ENCODE measurements at places on chromosomes 1 and 21.

GRCh38 chr1:62325081-62325480, 5.8 kb upstream of the KANK4 start:
- DNase-seq = no peak

DNA sequence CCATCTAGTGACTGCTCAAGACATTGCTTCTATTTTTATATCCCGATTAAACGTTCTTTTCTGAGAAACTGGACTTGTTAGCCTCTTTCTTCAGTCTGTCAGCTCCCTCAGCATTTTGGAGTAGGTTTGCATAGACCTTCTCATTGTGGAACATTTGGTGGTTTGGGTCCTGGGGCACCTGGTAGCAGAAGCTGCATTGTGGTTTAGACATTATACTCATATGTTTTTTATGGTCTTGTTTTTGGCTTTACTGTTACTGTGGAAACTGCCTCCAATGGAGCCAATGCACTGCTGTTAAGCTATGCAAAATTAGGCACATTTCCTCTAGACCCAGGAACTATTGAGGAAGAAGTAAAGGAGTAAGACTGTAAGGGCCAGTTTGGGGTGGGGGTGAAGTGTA, 36.7 kb upstream of the LRRC8B start:
- no peak for DNase-seq

DNA sequence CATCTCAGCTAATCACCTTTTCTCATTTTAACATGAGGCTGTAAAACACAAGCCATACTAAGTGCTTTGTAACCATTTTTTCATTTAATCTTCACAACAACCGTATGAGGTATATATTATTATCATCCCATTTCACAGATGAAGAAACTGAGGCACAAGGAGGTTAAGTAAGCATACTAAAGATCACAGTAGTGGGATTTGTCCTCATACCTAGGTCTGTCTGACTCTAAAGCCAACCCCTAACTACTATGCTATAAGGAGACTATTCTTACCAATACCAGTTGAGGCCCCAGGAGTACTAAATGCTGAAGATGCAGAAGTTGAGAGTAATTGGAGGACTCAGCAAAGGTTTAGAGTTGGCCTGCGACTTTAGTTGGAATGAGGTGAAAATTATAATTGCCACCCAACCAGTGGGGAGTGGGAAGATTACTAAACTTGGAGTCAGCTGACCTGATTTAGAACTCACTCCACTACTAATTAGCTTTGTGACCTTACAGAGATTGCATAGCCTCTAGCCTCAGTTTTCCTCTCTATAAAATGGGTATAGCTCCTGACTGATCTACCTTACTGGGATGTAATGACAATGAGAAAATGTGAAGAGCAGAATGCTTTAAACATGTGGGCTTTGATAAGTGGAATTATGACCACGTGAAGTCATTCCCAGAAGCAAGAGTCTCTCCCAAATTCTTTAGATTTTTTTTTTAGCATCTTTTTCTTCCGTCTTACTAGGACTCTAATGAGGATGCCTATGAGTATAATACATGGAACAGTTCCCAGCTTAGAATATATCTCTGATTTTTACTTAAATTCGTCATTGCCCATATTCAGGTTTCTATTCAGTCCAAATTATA, 85.8 kb upstream of the IPO9 start:
- DNase-seq = no peak

DNA sequence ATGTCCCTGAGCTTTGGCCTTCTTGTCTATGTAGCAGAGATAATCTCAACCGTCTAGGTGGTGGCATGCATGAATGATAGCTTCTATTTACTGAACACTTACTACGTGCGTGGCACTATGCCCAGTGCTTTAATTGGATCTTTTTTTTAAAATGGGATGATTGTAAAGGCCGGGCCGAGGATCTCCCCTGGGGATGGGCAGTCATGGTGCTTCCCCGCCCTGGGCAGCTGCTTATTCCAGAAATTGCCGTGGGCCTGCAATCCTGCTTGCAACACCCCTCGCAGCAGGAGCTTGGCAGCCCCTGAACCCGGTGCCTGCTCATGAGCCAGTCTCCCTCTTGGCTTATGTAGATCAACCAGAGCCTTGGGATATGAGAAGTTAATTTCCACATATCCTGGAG, 360.7 kb downstream of the CAMTA1 start:
- DNase-seq = peak; percentile 40

DNA sequence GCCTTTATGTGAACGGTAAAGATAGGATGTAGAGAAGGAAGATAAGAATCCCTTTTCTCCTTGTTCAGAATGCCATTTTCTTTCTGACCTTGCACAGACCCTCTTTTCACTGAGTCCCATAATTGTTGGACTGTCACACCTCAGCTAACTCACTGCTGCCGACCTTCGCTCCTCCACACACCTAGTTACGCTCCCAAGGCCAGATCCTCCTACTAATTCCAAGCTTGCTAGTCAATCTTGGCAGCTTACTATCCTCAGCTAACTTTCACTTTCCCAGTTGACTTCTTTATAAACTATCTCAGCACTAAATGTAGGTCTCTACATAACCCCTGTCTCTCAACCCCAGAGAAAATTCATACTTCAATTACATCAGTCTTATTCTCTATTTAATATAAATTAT, 471.8 kb upstream of the PRMT6 start:
- no peak for DNase-seq
